Stimulated activated CD4-positive, alpha-beta T cell treated with anti-CD3 and anti-CD28 coated beads, Interleukin-12 subunit alpha, Interleukin-12 subunit beta, amount 100 ng/mL, for 48 hours (primary cell): ENCODE measurements at places on chromosomes 5 and 9.

DNA sequence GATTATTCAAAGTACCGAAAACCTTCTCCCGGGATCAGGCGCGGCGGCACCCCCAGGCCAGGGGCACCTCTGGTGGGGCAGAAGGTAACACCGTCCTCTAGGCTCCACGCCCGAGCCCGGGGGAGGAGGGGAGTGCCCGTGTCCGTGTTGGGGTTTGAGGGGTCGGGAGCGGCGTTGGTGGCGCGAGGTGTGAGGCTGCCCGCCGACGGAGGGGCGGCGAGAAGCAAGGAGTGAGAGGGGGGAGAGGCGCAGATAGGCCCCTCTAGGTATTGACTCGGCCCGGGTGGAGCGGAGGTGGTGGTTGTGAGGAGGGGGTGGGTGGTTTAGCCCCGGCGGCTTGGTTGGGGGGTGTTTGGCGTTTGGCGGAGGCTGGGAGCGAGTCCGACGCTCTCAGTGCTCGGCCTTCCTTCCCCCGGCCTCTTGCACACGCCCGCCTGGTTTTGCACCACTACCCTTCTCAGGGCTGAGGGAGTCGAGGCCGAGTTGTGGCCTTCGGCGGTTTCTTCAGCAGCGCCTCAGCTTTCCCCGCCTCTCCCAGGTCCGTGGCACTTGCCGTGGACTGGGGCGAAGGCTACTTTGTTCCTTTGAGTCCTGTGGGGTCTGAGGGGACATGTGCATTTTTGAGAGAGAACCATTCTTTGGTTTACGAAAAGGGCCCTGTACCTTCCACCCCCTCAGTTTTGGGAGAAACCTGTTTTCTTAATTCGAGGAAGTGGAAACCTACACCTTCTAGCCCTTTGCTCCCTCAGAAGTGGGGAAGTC is 450 bp downstream of the GPBP1 start:
- no peak for DNase-seq

DNA sequence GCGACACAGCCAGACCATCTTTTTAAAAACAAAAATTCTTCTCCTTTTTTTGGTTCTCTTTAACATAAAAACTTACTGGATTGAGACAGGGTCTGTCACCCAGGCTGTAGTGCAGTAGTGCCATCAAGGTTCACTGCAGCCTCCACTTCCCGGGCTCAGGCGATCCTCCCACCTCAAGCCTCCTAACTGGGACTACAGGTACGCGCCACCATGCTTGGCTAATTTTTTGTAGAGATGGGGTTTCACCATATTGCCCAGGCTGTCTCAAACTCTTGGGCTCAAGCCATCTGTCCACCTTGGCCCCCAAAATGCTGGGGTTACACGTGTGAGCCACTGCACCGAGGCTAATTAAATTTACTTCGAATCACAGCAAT is 13.8 kb downstream of the HNRNPK start:
- no peak for DNase-seq

- no peak for DNase-seq
Observed at GRCh38 chr5:62328772-62329491, 22.9 kb downstream of the KIF2A start.

- no peak for DNase-seq
Observed at GRCh38 chr5:142568283-142568995, 117.5 kb downstream of the FGF1 start.

GRCh38 chr9:71582347-71582746 is 186.0 kb downstream of the CEMIP2 start:
- DNase-seq, result no peak

DNA sequence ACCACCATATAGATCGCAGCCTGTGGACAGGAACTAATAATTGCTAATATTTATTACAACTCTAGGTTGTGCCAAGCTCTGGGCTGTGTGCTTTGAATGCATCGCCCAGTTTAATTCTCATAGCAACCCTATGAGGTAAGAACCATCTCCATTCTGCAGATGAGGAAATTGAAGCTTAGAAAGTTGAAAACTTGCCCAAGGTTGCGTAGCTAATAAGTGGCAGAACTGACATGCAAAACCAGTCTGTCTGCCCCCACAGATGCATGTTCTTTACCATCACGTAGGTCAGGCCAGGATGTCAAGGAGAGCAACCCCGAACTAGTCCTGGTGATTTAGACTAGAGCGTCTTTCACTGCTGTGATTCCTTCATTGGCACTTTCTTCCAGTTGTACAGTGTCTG is 15.6 kb downstream of the WWC1 start:
- DNase-seq, result no peak

DNA sequence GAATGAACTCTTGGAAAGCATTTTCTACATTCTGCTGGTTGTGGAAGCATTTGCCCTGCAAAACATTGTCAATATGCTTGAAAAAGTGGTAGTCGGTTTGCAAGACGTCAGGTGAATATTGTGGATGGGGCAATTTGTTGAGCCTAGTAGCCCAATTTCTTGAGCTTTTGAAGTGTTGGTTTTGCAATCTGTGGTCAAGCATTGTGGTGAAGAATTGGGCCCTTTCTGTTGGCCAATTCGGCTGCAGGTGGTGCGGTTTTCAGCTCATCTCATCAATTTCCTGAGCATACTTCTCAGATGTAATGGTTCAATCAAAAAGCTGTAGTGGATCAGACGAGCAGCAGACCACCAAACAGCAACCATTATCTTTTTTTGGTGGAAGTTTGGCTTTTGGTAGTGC is 426.8 kb upstream of the CDH9 start:
- no peak for DNase-seq

DNA sequence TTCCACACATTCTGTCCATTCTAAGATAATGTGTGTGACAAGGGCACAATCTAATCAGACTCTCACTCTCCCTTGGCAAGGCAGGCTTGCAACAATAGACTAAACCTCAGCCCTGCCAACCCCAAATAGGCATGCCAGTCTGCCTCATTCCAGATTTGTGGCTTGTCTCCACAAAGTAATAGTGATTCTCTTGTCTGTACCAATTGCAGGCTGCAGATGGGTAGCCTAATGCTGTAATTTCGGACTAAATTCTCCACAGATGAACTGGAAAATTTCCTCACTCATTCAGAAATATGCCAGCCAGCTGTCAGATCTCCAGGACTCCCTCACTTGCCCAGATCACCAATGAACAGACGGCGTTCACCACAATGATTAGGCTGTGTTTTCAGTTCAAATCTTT is 413.6 kb downstream of the ELAVL2 start:
- DNase-seq, result no peak

- DNase-seq, result no peak
Observed at GRCh38 chr9:35852267-35852815, 17.9 kb downstream of the OR13J1 start.

GRCh38 chr5:66565878-66566277 is 30.3 kb upstream of the MAST4 start:
- no peak for DNase-seq

DNA sequence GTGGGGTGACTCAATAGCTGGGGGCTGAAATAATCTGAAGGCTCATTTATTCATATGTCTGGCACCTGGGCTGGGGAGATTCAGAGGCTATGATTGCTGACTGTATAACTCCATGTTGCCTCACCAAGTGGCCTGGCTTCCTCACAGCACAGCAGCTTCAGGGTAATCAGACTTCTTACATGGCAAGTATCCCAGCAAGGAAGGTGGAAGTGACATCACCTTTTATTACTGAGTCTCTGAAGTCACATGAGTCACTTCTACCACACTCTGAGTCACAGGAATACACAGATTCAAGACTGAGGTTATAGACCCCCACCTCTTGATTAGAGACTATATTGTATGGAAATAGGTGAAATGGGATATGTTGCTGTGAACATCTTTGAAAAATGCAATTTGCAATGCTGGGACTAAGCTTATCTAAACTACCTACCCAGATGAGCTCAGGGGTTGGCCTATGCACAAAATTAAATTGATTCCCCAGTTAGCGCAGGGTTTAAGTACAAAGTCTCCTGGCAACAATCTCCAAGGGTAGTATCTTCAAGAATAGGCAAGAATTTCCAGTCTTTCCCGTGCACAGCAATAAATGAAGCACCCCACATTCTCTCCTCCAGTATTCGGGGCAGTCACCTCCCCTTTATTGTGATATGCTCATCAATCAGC is 553.1 kb downstream of the LRRC70 start:
- no peak for DNase-seq

DNA sequence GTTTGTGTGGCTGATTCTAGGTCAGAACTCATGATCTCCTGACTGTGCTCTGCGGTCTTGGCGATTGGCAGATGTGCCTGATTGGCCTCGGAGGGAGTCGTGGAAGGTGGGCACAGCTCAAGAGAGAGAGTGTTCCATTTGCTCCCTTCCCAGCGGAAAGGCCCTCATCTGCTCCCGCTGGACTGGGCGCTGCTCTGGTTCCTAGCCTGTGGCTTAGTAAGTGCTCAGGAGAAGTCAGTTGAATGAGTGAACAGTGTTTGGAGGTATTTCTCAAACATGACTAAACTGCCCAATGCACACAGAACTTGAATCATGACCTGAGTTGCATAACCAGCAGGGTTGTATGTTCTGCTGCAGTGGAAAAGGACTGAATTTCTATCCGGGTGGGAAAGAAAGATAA is 120.2 kb upstream of the PITX1 start:
- DNase-seq, result no peak

DNA sequence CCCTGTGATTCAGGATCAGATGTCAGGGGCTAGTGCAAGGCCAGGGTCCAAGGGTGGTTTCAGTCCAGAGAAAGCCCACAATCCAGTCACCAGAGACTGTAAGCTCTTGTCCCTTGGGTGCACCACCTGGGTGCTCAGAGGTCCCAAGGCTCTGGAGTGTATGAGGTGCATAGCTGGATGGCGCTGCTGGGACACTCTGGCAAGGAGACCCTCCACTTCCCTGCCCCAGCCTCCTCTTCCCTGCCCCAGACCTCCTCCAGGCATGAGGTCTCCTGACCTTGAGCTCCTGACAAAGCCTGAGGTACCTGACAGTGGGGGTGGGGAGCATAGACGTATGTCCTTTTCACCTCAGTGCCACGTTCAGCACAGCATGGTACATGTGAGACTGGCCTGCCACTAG is 7.0 kb downstream of the CSF2 start:
- no peak for DNase-seq

- DNase-seq, result no peak
Observed at GRCh38 chr5:128074171-128074570, 9.4 kb upstream of the SLC12A2 start.

GRCh38 chr9:21504894-21505293 is 22.8 kb upstream of the IFNE start:
- DNase-seq, result no peak

DNA sequence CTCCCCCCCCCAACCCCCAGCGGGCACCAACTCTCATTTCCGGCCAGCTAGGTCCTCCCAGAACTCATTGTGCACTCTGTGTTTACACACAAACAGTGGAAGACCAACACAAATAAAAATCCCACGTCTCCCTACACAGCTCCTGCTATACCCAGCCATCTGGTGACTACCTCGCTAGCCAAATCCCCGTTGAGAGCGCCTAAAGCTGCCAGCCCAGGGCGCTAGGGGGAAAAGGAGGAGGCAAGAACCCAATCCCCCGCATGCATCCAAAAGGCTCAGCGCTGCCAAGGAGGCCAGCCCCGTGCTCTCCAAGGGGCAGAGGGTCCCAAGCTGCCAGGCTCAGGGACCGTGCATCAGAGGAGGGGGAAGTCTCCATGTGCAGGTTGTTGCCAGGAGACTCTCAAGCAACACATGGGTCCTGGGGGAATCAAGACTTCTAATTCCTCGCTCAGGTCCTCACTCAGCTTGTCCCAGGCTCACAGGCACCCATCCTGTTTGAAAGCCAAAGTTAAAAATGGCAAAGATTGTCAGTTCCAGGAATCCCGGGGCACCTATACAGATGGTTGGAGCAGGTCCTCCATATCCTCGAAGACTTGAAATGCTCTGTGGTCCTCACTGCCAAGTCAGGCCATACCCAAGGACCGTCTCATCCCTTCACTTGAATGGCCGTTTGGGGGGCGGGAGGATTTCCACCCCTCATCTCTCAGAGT is 2.7 kb downstream of the ASTN2 start:
- no peak for DNase-seq

- DNase-seq, result no peak
Observed at GRCh38 chr9:129390541-129390940, 212.5 kb upstream of the IER5L start.

GRCh38 chr5:172647352-172648012 is 6.4 kb downstream of the NEURL1B start:
- no peak for DNase-seq

- DNase-seq, result no peak
Observed at GRCh38 chr9:82090046-82090445, 101.5 kb downstream of the SPATA31D1 start.

DNA sequence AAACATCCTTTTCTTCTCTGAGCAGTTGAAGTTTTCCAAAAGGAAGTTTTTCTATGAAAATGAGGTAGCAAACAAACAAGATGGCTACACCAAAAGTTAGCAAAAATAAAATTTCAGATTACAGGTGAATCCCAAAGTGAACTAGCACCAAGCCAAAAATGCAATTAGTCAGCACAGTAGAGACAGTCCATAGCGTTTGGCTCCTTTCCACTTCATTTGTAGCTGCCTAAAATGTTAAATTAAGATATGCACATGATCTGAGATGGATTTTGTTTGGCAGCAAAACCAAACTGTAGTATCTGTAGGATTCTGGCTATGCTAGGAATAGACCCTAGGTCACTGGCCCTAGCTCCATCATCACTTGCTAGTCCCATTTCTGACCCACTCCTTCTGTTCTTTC is 45.7 kb upstream of the SHOC1 start:
- DNase-seq, result no peak

DNA sequence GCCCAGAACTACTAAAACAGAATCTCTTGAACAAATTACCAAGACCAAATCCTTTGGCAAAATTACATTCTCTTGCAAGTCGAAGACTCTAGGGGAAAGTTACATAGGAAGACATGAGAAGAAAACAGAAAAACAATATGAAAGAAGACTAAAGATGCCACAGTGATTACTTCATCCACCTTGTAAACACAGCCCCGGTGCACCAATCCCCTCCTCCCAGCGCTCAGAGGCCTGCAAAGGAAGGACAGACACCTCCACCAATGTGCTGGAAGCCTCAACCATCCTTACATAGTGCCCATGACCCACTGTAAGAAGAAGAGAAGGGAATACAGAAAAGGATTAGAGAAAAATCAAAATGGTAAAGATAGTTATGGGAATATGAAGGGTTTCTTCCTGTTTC is 218.5 kb downstream of the SPOCK1 start:
- DNase-seq, result no peak

DNA sequence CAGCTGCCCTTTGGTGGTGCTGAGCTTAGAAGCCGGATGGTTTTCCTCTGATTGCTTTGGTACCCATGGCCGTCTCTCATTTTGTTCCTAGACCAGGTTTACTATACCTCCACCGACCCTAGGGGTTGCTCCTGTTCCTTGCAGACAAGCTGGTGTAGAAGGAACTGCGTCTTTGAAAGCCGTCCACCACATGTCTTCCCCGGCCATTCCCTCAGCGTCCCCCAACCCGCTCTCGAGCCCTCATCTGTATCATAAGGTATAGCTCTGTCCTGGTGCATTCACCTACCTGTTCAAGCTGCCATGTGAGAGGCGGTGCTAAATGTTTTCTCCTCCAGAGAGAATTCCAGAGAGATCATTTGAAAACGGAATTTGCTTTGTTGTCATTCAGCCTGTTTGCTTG is 39.5 kb downstream of the TENT4A start:
- no peak for DNase-seq

- DNase-seq, result no peak
Observed at GRCh38 chr5:171537923-171538537, 118.6 kb downstream of the FGF18 start.
